GM20000 (cell line): ENCODE measurements at places on chromosomes 7 and 10.

DNA sequence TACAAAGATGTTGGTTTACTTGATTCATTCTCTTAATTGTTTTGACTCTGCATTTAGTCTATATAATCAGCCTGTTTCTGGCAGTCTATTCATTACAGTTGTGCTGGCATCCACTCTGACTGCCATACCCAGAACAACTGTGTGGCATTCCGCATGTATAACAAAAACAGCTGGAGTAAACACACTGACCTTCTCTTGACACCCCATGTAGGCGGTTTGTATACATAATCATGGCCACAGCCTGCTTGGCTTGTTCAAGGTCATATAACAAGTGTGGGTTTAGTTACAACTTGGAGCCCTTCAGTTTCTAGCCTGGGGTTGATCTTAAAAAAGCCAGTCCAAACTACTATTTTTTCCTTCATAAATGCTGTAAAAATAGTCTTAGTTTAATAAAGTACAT, 70.9 kb downstream of the MBL2 start:
- no peak for DNase-seq

GRCh38 chr7:154171422-154171821, 119.2 kb downstream of the DPP6 start:
- DNase-seq, result no peak

- no peak for DNase-seq
Measured at GRCh38 chr10:120586471-120586872, 129.4 kb downstream of the PLPP4 start.

DNA sequence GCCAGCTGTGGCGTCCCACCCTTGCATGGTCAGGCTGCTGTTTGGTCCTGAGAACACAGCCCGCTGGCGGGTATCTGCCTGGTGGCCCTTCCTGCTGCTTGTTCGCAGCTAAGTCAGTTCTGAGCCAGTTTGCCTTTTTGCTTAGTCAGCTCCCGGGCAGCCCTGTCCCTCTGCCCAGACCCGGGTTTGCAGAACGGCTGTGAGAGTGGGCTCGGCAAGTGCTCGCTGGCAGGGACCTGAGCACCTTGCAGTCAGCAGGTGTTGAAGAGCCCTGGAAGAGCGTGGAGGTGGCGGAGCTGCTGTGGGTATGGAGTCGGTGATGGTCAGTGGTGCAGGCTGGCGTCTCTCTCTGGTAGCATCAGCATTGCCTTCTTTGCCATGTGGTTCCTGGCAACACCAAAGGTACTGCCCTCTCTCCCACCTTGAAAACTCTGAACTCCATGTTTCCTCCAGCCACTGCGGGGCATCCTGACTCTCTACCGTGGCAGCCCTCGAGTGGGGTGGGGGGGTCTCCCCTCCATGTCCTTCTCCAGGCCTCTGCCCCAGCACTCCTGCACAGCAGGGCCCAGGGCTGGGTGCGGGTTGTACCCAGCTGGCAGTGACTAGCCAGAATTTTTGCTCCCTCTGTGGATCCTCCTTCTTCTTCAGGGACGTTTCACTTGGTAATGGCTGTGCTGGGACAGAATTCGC, 4.6 kb downstream of the INPP5A start:
- no peak for DNase-seq

- DNase-seq, result no peak
Measured at GRCh38 chr7:47326220-47326619, 255.7 kb downstream of the TNS3 start.

- DNase-seq, result no peak
Measured at GRCh38 chr10:83862723-83863122, 276.6 kb upstream of the GHITM start.

- DNase-seq, result peak; percentile 22
Measured at GRCh38 chr7:141960687-141961422, 12.7 kb downstream of the TAS2R38 start.

- peak; percentile 31 for DNase-seq
Measured at GRCh38 chr10:110529596-110530011, 31.9 kb downstream of the DUSP5 start.

- no peak for DNase-seq
Measured at GRCh38 chr10:106504536-106504935, 660.0 kb downstream of the SORCS1 start.

DNA sequence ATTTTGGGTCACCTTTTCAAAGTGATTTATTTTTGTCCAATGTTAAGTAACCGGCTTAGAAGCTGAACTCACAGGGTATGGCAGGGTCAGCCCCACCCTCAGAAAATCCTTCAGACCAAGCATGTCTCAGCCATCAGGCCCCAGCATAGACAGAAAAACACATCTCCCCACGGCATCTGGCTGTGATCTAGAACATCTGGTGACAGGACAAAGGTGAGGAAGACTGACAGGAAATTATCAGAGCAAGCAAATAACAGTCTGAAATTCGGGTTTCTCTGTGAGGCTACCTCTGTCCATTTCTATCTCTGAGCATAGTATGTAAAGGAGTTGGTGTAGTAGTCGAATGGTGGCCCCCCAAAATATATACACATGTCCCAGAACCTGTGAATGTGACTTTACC, 177.0 kb upstream of the C1GALT1 start:
- DNase-seq, result no peak

DNA sequence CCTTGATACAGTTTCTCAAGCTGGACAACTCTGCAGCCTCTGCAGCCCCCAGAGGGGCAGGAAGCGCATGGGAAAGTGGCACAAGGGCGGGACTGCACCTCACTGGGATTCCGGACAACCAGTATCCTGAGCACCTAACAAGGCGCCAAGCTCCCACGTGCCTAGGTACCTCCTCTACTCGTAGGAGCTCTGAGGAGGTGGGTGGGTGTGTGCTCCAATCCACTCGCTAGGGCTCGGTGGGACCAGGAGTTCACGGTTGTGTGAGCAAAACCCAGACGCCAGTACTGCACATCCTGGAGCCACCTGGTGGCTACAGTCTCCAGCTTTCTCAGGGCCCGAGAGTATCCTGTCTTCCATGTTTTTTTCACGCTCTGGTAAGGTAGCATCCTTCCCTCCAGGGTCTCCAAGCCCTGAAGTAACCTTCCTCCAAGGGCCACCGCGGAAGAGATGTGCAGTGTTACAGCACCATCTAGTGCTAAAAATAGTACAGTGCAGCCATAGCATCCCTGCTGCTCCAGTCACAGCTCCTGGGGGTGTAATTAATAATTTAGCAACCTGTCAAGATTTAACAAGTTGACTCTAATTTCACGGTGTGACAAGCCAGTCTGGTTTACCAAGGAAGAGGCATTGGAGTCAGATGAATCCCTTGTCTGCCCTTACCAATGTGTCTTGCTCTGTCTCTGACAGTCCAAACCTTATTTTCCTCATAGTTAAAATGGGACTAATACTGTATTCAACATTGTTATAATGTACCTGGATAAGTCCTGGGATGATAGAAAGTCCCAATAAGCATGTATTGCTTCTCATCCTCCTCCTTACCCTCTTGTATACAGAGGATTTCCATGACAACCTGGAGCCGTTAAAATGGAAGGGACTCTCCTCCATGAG, 70.4 kb downstream of the HERPUD2 start:
- DNase-seq, result peak; percentile 59

DNA sequence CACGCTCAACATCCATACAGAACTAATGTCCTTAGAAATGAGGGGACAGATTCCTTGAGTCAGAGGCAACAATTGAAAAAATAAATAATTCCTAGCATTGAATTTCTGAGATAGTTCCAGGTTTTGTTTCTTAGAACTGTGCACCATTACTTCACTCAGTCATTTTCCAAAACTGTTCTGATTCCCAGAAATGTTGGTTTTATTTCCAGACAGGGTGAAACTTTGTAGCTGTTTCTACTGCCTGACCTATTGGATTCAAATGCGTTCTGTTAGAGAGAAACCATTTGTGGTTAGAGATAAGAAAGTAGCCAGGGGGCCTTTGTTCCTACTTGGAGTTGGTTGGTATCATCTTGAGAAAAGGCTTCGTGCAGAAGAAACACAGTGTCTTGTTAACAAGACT, 8.1 kb upstream of the DEPP1 start:
- no peak for DNase-seq

DNA sequence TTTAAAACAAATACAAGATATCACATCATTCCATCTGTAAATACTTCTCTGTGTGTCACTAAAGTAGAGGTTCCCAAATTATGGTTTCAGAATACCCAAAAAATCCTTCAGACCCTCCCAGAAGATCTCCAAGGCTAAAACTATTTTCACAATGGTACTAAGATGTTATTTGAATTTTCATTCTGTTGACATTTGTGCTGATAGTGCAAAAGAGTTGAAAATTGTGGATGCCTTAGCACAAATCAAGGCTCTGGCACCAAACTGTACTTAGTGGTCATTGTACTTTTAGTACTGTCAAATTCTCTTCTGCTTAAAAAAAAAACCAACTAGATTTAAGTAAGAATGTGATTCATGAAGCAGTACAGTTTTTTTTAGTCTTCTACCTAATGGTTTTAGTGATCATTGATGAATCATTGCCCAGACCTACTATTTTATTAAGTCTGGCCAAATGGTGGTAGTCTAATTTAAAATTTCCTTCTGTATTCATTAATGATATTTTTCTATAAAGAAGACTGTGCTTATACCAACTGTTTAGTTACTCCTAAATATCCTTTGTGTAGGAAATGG, 50.5 kb downstream of the TPST1 start:
- DNase-seq, result no peak

DNA sequence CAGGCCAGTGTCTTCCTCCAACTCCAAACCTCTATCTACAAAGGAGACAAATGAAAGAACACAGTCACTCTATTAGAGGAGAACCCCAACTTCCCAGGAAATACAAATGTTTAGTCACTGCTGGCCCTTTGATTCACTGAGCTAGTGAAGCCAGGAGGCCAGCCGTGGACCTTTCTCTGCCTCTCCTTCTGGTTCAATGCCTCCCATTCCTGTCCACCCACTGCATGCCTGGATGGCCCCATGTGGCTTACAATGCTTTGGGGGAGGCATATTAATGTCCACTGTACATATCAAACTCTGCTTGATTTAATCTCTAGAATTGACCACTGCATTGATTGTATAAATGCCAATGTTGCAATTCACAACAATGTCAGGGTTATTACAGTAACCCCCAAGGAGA, 687.3 kb downstream of the KCNMA1 start:
- no peak for DNase-seq

- DNase-seq, result no peak
Measured at GRCh38 chr7:16430133-16430532, 8.8 kb upstream of the CRPPA start.

DNA sequence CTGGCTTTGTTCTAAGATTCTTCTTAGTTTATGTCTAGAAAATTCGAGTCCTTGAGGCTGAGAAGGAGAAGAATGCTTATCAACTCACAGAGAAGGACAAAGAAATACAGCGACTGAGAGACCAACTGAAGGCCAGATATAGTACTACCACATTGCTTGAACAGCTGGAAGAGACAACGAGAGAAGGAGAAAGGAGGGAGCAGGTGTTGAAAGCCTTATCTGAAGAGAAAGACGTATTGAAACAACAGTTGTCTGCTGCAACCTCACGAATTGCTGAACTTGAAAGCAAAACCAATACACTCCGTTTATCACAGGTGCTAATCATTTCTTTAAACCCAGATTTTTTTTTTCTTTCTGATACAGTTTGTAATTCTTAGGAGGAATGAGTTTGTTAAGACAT, 6.7 kb downstream of the CEP55 start:
- peak; percentile 28 for DNase-seq

DNA sequence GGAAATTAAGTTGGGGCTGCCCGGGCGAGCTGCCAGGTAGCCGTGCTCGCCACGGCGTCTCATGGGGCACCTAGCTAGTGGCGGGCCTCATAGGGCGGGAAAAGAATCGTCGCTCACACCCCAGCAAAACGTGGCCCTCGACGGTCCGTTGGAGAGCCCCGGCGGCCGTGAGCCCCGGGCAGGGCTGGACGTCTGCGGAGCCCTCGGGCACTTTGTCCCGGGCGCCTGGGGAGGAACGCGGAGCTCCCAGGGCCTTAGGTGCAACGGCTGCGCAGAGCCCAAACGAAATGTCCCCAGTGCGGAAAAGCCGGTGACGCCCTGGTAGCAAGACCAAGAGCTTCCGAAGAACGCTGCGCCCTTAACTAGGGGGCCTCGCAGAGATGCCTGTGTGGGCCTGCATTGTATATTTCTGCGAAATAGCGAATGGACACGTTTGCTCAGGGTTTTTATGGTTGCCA, 866 bp upstream of the SFMBT2 start:
- DNase-seq, result peak; percentile 26

- peak; percentile 77 for DNase-seq
Measured at GRCh38 chr7:124765401-124766352, at the start of gene GPR37. GPR37 (minus strand) TSS chr7:124765792; CDS start chr7:124764976, 816 bp downstream.

DNA sequence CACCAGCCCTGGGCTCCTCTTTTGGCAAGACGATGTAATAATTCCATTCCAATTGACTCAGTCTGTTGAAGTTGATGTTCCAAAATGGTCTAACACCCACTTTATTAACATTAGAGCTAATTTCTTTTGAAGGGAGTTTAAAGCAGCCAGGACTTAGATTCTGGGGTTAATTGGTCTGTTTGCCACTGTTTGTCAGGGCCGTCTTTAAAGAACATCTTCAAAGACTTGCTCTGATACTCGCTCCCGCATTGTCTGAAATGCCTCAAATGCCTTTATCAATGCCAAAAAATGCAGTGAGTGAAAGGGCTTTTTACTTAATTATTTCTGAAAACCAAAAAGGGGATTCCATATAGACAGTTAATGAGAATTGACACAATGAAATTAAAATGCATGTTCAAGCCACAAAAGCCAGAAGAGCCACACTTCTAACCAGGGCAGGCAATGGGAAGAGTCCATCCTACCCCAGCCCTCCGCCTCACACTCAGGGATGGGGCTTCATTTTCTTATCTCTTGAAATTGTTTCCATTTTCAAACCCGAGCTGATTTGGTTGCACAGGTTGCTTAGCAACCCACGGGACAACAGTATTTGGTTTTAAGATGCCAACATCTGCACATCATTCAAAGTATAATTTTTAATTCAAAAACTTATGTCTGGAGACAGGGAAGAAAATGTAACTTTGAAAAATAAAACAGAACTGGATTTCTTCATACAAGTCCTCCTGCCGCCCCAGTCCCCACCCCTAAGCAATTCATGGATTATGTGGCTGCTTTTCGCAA, 163.0 kb downstream of the FGFR2 start:
- DNase-seq, result no peak

GRCh38 chr10:12634621-12634931, 285.2 kb downstream of the CAMK1D start:
- DNase-seq, result no peak

DNA sequence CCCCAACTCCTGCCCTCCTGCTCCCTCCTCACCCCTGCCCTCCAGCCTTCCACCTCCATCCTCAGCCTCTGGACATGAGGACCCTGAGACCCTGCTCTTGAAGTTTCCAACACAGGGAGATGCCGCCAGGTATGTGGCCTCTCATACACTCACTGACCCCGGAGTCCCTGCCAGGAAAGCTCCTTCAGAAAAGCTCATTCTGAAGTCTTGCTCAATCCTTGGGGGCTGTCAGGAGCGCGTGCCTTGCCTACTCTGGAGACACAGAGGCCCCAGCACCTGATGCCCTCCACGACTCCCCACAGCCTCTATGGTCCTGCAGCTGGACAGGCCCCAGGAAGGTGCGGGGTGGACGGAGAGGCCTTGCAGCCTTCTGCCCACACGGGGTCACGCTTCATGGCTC, 11.0 kb downstream of the NUDT1 start:
- no peak for DNase-seq

DNA sequence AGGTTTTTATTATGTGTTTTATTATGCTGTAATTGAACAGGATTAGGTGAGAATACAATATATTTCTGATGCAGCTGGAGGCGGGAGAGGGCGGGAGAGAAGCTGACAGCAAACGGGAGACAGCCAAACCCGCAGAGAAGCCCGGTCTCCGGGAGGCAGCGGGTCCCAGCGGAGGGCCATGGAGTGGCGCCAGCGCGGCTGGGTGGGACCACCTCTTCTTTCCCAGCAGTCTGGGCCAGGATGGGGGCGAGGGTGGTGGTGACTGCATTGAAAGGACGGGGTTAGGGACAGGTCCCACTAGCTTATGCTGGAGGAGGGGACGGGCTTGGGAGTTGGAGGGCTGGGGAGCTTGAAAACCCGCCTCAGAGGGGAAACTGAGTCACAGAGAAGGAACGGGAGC, 14.5 kb upstream of the KAZALD1 start:
- no peak for DNase-seq
